ENCODE measurements at places on chromosomes 6 and 20. TPM values are rescaled to one million over a fixed set of nuclear protein-coding genes. Genes with fewer than 3 reads are reported as not detected.

The TRDN gene
- polyA plus RNA-seq: not detected

The HNF4A gene
- not detected for polyA plus RNA-seq

The BMP2 gene
- polyA plus RNA-seq: 1.9 TPM

The C6orf118 gene
- not detected for polyA plus RNA-seq

The GSTA3 gene
- not detected for polyA plus RNA-seq

The DCDC2 gene
- polyA plus RNA-seq: 0.01 TPM

The TEAD3 gene
- 26.7 TPM for polyA plus RNA-seq

The TMEM181 gene
- 27.4 TPM for polyA plus RNA-seq

The ZBTB12 gene
- polyA plus RNA-seq: 1.6 TPM

The NHSL1 gene
- 19.5 TPM for polyA plus RNA-seq

The ZNF334 gene
- 0.99 TPM for polyA plus RNA-seq

The OXT gene
- polyA plus RNA-seq: not detected

The TSHZ2 gene
- 0.59 TPM for polyA plus RNA-seq

The ADAT2 gene
- 4.7 TPM for polyA plus RNA-seq

The APCDD1L gene
- 0.18 TPM for polyA plus RNA-seq

The ETV7 gene
- polyA plus RNA-seq: 0.18 TPM

The MCHR2 gene
- polyA plus RNA-seq: not detected

The IMPG1 gene
- polyA plus RNA-seq: 0.17 TPM

The HLA-A gene
- polyA plus RNA-seq: 630 TPM

The SLC17A3 gene
- not detected for polyA plus RNA-seq

The HLA-DQA2 gene
- not detected for polyA plus RNA-seq

The GHRH gene
- not detected for polyA plus RNA-seq

The ARFGEF3 gene
- 0.14 TPM for polyA plus RNA-seq

The HUS1B gene
- 0.08 TPM for polyA plus RNA-seq

The LHFPL5 gene
- not detected for polyA plus RNA-seq

The RBM24 gene
- polyA plus RNA-seq: 2.5 TPM

The EPHA7 gene
- 0.03 TPM for polyA plus RNA-seq

The HLA-DMB gene
- polyA plus RNA-seq: 0.28 TPM

The RIMS1 gene
- 1.1 TPM for polyA plus RNA-seq

The TCF15 gene
- polyA plus RNA-seq: not detected

The HCRTR2 gene
- polyA plus RNA-seq: not detected

The OR5V1 gene
- polyA plus RNA-seq: not detected

The MATN4 gene
- polyA plus RNA-seq: 0.02 TPM

The PPIL1 gene
- polyA plus RNA-seq: 30.6 TPM

The TMEM217 gene
- 3.0 TPM for polyA plus RNA-seq

The GGT7 gene
- polyA plus RNA-seq: 8.2 TPM

The KLC4 gene
- polyA plus RNA-seq: 7.2 TPM

The CLPSL2 gene
- not detected for polyA plus RNA-seq

The STMN3 gene
- polyA plus RNA-seq: 27.4 TPM

The TFAP2B gene
- not detected for polyA plus RNA-seq

The F13A1 gene
- 0.01 TPM for polyA plus RNA-seq

The JAG1 gene
- 16.3 TPM for polyA plus RNA-seq

The SPAG4 gene
- polyA plus RNA-seq: 2.6 TPM

All from fibroblast of lung (primary cell).